ENCODE measurements at places on chromosomes 2 and 18. TPM values are rescaled to one million over a fixed set of nuclear protein-coding genes. Genes with fewer than 3 reads are reported as not detected.

DNA sequence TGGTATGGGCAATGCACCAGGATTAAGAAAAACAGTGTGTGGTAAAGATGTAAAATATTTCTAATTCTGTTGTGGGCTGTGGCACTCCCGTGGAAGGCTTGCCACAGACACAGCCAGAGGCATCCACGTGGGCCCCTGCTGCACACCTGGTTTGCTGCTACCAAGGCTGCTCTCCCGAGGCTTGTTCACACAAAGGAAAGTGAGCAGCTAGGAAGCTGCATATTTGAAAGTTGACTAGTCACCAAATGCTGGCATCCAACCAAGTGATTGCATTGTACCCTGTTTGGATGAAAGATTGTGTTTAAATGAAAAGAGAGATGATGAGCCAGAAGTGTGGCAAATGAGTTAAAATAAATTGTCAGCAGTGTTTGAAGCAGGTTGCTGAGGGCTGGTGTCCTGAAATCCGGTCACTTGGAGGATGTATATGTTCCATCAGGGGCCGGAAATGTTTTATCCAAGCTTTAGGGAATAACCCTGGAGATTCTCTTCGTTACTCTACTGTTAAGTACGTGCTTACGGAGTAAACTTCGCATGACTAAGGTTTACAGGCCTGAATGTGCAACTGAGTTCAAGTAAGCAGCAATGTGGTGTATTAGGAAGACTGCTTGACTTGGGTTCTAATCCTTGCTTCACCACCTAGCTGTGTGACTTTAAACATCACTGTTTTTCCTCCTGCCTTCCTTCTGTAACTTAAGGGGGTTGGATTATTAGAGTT is 86.1 kb downstream of the MSH2 start:
- no peaks in the 10 kb centered on the region for H3K27me3 ChIP-seq
- H3K27ac ChIP-seq: peak overlapping the region; percentile 24
- DNase-seq: peak; percentile 91
- peaks cover 12% of the 10 kb centered on the region for H3K36me3 ChIP-seq
- H3K4me3 ChIP-seq: no peak overlapping the region
- H3K4me1 ChIP-seq: peaks cover 15% of the 10 kb centered on the region

- no peaks in the 10 kb centered on the region for H3K36me3 ChIP-seq
- no peak overlapping the region for H3K27ac ChIP-seq
- H3K4me1 ChIP-seq: peaks cover 23% of the 10 kb centered on the region
- H3K27me3 ChIP-seq: no peaks in the 10 kb centered on the region
- no peak for DNase-seq
Observed at GRCh38 chr2:237886685-237887481, 27.5 kb downstream of the RAMP1 start.

Gene SERPINB12
- total RNA-seq: not detected

DNA sequence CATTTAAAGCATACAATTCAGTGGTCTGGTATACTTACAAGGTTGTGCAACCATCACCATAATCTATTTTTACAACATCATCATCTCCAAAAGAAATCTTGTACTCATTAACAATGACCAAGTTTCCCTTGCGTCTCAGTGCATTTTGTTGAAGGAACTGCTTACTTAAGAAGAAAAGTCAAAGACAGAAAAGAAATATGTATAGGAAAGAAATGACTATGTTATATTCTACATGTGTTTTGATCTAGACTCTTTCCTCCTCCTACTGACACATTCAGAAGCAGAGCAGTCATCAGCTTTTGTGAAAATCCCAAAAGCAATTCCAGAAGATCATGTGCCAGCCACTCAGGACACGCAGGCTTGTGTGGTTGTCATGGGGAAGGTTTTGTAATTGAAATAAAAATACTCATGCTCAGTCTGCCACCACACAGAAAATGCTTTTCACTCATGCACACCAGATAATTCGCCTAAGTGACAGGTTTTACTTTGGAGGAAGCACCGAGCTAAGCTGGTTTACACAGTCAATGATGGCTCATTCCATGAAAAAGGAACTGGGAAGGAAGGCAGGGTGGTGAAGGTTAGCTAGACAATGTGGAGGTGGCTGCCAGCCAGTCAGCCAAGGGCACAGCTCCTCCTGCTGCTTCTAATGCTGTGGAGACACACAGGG is 158.5 kb upstream of the REV1 start:
- H3K36me3 ChIP-seq: no peaks in the 10 kb centered on the region
- H3K4me3 ChIP-seq: no peak overlapping the region
- peaks cover 93% of the 10 kb centered on the region for H3K27me3 ChIP-seq
- H3K4me1 ChIP-seq: no peaks in the 10 kb centered on the region
- no peak overlapping the region for H3K27ac ChIP-seq
- no peak for DNase-seq

Gene ADAM23
- total RNA-seq: 8.9 TPM

DNA sequence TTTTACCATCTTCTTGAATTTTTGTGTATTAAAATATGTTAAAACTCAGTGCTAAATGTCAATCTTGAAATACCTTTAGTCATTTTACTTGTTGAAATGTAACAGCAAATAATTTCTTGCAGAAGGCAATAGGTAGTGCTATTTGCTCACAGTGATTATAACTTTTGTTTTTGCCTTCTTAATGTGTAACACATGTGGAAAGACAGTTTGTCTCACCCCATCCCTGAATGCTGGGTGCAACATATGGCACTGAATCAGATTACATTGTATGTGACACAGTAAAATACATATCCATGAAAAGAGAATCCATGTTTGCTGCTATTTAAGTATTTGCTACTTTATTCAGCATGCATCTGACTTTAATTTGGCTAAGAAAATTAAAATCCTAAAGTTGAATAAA is 35.3 kb downstream of the FRZB start:
- no peak for DNase-seq
- H3K27me3 ChIP-seq: no peaks in the 10 kb centered on the region
- H3K27ac ChIP-seq: no peak overlapping the region
- no peaks in the 10 kb centered on the region for H3K36me3 ChIP-seq
- H3K4me1 ChIP-seq: no peaks in the 10 kb centered on the region
- H3K4me3 ChIP-seq: no peak overlapping the region

GRCh38 chr2:36965751-36966369 is 476 bp downstream of the STRN start:
- DNase-seq: no peak
- peaks cover 43% of the 10 kb centered on the region for H3K4me1 ChIP-seq
- H3K27ac ChIP-seq: peak overlapping the region; percentile 4
- H3K36me3 ChIP-seq: no peaks in the 10 kb centered on the region

GRCh38 chr2:18987592-18988073 is 370.8 kb downstream of the OSR1 start:
- H3K27me3 ChIP-seq: no peaks in the 10 kb centered on the region
- H3K4me3 ChIP-seq: no peak overlapping the region

DNA sequence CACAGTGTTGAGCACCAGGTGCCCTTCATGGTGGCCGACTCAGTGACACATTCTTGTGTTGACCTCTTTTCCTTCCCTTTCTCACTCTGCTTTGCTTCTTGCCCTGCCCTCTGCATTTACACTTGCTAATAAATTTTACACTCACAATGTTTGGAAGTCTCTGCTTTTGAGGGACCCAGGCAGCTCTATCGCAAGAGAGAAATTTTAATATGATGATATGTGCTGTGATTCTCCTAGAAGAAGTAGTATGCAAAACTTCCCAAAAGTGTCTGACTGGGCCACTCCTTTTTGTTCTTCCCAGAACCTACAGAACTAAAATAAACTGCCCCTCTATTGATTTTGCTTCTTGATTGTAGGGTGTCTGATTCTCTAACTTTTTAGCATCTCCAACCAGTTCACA is 135.0 kb downstream of the IRS1 start:
- H3K4me1 ChIP-seq: peaks cover 27% of the 10 kb centered on the region
- DNase-seq: no peak
- no peaks in the 10 kb centered on the region for H3K27me3 ChIP-seq
- H3K27ac ChIP-seq: no peak overlapping the region
- H3K36me3 ChIP-seq: no peaks in the 10 kb centered on the region

Gene LRRTM4
- 1.3 TPM for total RNA-seq

Gene DYNAP
- total RNA-seq: not detected

- no peak for DNase-seq
- no peaks in the 10 kb centered on the region for H3K36me3 ChIP-seq
Observed at GRCh38 chr2:12300019-12300602, 416.6 kb upstream of the TRIB2 start.

Gene REG1B
- total RNA-seq: not detected

Gene MYO7B
- not detected for total RNA-seq

- no peak overlapping the region for H3K27ac ChIP-seq
- H3K4me1 ChIP-seq: no peaks in the 10 kb centered on the region
- DNase-seq: no peak
- H3K36me3 ChIP-seq: no peaks in the 10 kb centered on the region
Observed at GRCh38 chr18:64379662-64380061, 230.8 kb upstream of the LINC00305 start.

Gene CD8B2
- total RNA-seq: not detected

Gene RAB12
- total RNA-seq: 79.4 TPM

Gene UGT1A4
- total RNA-seq: 73.6 TPM

DNA sequence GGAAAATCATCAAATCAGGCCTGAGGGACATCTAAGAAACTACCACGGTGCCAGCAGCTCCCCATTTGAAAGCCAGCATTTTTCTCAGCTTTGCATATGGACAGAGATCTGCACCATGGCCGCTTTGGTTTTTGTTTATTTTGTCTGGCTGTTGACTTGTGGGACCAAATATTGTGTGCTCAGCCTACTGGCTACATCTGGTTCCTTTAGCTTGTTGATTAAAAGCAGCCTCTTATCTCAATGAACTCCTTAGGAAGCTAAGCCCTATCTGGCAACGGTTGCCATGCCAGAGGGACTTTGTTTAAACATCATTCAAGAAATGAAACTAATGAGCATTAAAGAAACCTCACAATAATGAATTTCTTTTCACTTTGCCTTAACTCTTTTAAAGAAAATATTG is 32.4 kb upstream of the CCDC150 start:
- no peak for DNase-seq
- H3K27me3 ChIP-seq: no peaks in the 10 kb centered on the region
- no peaks in the 10 kb centered on the region for H3K36me3 ChIP-seq
- no peak overlapping the region for H3K4me3 ChIP-seq

GRCh38 chr2:134141598-134142340 is 112.1 kb upstream of the MGAT5 start:
- DNase-seq: no peak
- H3K4me1 ChIP-seq: peaks cover 11% of the 10 kb centered on the region
- no peaks in the 10 kb centered on the region for H3K27me3 ChIP-seq

Gene SKOR2
- total RNA-seq: not detected

GRCh38 chr2:31333046-31333445 is 81.5 kb downstream of the XDH start:
- H3K36me3 ChIP-seq: peaks cover 4% of the 10 kb centered on the region
- H3K27me3 ChIP-seq: no peaks in the 10 kb centered on the region
- no peak for DNase-seq
- no peak overlapping the region for H3K4me3 ChIP-seq
- H3K4me1 ChIP-seq: no peaks in the 10 kb centered on the region

DNA sequence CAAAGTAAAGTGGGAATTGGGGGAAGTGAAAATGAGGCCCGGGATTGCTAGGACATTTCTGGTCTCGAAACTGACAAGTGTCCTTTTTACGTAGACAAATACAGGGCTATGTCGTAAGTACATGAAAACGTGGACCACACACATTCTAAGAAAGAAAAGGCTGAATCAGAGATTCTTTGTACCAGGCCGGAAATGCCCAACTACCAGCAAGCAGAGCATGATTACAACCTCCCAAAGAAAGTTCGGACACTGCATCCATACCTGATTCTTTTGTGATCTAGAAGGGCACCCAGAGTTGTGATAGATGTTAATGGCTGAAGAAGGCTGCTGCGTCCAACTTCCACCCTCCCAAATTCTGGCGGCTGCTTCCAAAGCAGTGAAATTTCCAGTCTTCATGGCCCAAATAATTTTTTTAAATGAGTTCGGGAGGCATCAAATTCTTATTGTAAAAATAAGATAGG is 1.7 kb downstream of the RBMS1 start:
- no peaks in the 10 kb centered on the region for H3K27me3 ChIP-seq
- H3K36me3 ChIP-seq: no peaks in the 10 kb centered on the region
- peak overlapping the region; percentile 85 for H3K4me3 ChIP-seq
- H3K27ac ChIP-seq: peak overlapping the region; percentile 73

DNA sequence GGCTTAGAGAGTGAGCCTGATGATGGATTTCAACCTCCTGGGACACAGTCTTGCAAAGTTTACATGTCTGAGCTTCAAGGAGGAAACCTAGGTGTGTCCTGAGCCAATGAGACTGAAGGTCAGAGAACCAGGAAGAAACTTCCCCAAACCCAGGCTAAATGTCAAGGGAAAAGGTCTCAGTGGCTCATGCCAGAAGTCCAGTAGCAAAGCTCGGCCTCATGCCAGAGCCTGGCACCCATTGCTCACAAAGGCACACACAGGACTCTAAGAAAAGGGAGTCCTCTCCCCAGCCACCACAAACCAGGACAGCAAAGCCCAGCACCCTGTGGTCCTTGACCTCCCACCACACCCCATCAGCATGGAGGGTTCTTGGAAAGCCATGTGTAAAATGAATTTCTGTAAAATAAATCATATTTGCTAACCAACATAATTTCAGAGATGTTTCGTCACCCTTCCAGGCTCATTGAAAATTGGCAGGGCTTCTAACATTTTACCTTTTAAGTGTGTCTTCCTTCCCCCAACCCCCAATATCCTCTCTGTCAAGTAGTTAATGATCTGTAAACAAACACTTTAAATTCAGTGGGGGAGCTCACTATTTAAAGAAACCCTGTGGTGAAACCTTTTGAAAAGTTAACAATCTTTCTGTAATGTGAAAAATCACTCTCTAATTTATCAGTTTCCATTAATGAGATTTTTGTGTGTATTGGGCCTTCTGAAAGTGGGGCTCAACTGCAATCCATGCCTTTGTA is 77.1 kb downstream of the BCL11A start:
- no peaks in the 10 kb centered on the region for H3K36me3 ChIP-seq
- peaks cover 100% of the 10 kb centered on the region for H3K27me3 ChIP-seq
- H3K4me1 ChIP-seq: no peaks in the 10 kb centered on the region
- H3K4me3 ChIP-seq: no peak overlapping the region
